H1 (cell line): ENCODE measurements at places on chromosomes 1 and 21. TPM values are rescaled to one million over a fixed set of nuclear protein-coding genes. Genes with fewer than 3 reads are reported as not detected.

KCNJ6 gene
- 0.78 and 1.2 TPM in 2 replicates for total RNA-seq

ZBTB7B gene
- total RNA-seq: 22.1 and 24.5 TPM in 2 replicates

HAO2 gene
- total RNA-seq: not detected in 2 replicates

VAMP3 gene
- total RNA-seq: 36.7 and 41.2 TPM in 2 replicates

PDE4B gene
- total RNA-seq: 13.9 and 15.1 TPM in 2 replicates

ZBED6 gene
- total RNA-seq: 24.1 and 25.9 TPM in 2 replicates

KISS1 gene
- 0.88 TPM in 1 of 2 replicates, not detected in the other for total RNA-seq

PROX1 gene
- 1.5 and 2.0 TPM in 2 replicates for total RNA-seq

C8B gene
- not detected in 2 replicates for total RNA-seq

KRTAP21-2 gene
- not detected in 2 replicates for total RNA-seq

CAMSAP2 gene
- 27.6 and 28.9 TPM in 2 replicates for total RNA-seq

LRRC38 gene
- 0.38 and 0.63 TPM in 2 replicates for total RNA-seq

NEK7 gene
- 7.8 and 10.0 TPM in 2 replicates for total RNA-seq

PLA2G2C gene
- not detected in 2 replicates for total RNA-seq

C1orf185 gene
- total RNA-seq: not detected in 2 replicates

HSPB7 gene
- total RNA-seq: not detected in 2 replicates

CYP2J2 gene
- total RNA-seq: 2.1 and 2.2 TPM in 2 replicates

OPRD1 gene
- 3.3 and 3.7 TPM in 2 replicates for total RNA-seq

ELAPOR1 gene
- total RNA-seq: 1.2 TPM in 2 replicates

NPPA gene
- not detected in 2 replicates for total RNA-seq

B3GALT5 gene
- 23.8 and 25.1 TPM in 2 replicates for total RNA-seq

AMY1B gene
- total RNA-seq: not detected in 2 replicates

CLEC20A gene
- not detected in 2 replicates for total RNA-seq

DCST2 gene
- 0.43 TPM in 1 of 2 replicates, not detected in the other for total RNA-seq

OLIG2 gene
- total RNA-seq: 0.11 TPM in 1 of 2 replicates, not detected in the other

ILDR2 gene
- 0.86 and 1.5 TPM in 2 replicates for total RNA-seq

PIK3R3 gene
- total RNA-seq: 13.5 and 13.6 TPM in 2 replicates

IL20 gene
- total RNA-seq: not detected in 2 replicates

KCND3 gene
- total RNA-seq: 0.48 and 0.61 TPM in 2 replicates

OLFML3 gene
- 55.3 and 56.0 TPM in 2 replicates for total RNA-seq

OR1C1 gene
- not detected in 2 replicates for total RNA-seq

TMEM82 gene
- 0.21 and 0.32 TPM in 2 replicates for total RNA-seq

REN gene
- not detected in 2 replicates for total RNA-seq

S100A9 gene
- not detected in 2 replicates for total RNA-seq

RASAL2 gene
- 31.2 and 32.5 TPM in 2 replicates for total RNA-seq

SLC35F3 gene
- total RNA-seq: 0.69 and 0.78 TPM in 2 replicates

ADAMTS5 gene
- 0.82 and 1.1 TPM in 2 replicates for total RNA-seq

HAPLN2 gene
- total RNA-seq: 0.19 TPM in 1 of 2 replicates, not detected in the other

KLHL12 gene
- 29.9 and 33.3 TPM in 2 replicates for total RNA-seq

GABRD gene
- 1.8 and 1.9 TPM in 2 replicates for total RNA-seq

CD52 gene
- 2.4 TPM in 1 of 2 replicates, not detected in the other for total RNA-seq

GPR161 gene
- total RNA-seq: 16.8 and 17.3 TPM in 2 replicates

IFI44 gene
- not detected in 2 replicates for total RNA-seq

LIN9 gene
- 12.4 and 12.6 TPM in 2 replicates for total RNA-seq

SLAMF9 gene
- not detected in 2 replicates for total RNA-seq

RIPK4 gene
- 4.5 and 5.6 TPM in 2 replicates for total RNA-seq

SH3BGRL3 gene
- 77.8 and 84.4 TPM in 2 replicates for total RNA-seq

ALPL gene
- total RNA-seq: 175 and 178 TPM in 2 replicates

TPM3 gene
- 572 and 586 TPM in 2 replicates for total RNA-seq

VAV3 gene
- total RNA-seq: 7.9 and 10.4 TPM in 2 replicates

CD247 gene
- 1.7 and 2.2 TPM in 2 replicates for total RNA-seq

DPT gene
- total RNA-seq: not detected in 2 replicates

CR1 gene
- 0.10 and 0.22 TPM in 2 replicates for total RNA-seq

OR2AK2 gene
- total RNA-seq: not detected in 2 replicates

TDRD5 gene
- 1.3 and 1.4 TPM in 2 replicates for total RNA-seq

OR2L13 gene
- total RNA-seq: not detected in 2 replicates

VWA5B1 gene
- total RNA-seq: 0.78 and 2.3 TPM in 2 replicates
